ENCODE measurements at places on chromosomes 5 and 9.

GRCh38 chr9:113389451-113389850 lies 11.6 kb downstream of the ALAD start:
- DNase-seq = no peak

- DNase-seq = peak; percentile 27
Observed at GRCh38 chr9:134982311-134982710, 64.6 kb upstream of the FCN1 start.

- no peak for DNase-seq
Observed at GRCh38 chr5:95711501-95712346, 19.4 kb upstream of the RHOBTB3 start.

- no peak for DNase-seq
Observed at GRCh38 chr9:113711251-113711650, 164.9 kb upstream of the ZNF618 start.

GRCh38 chr9:96242811-96243210 lies 59.2 kb downstream of the HSD17B3 start:
- DNase-seq = no peak

All from right forelimb (tissue), 1 donor.